ENCODE measurements at places on chromosomes 1 and 21.
A peak's percentile ranks its signal among the peaks of the same experiment; 100 is the strongest.

DNA sequence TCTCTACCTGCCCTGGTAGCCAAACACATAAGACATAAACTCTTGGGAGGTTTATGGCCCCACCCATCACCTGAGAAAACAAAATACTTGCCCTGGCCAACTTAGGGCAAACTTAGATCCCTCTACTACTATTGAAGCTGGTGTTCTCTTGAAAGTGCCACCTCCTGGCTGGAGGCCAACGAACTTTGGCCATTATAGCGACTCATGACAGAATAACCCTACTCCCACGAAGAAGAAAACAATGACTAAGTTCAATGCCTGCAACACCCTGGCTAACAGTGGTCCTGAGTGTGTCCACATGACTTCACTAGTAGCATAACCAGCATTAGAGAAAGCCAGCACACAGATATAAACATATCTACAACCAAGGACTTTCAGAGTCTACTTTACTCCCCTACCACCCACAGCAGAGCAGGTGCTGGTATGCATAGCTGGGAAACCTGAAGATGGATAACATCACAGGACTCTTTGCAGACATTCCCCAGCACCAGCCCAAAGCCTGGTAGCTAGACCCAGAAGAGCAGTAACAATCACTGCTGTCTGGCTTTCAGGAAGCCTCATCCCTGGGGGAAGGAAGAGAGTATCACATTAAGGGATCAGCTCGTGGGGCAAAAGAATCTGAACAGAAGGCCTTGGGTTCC, 81.0 kb downstream of the SLC30A10 start:
- DNase-seq: no peak

GRCh38 chr1:6861075-6861724, 75.9 kb downstream of the CAMTA1 start:
- DNase-seq: no peak

DNA sequence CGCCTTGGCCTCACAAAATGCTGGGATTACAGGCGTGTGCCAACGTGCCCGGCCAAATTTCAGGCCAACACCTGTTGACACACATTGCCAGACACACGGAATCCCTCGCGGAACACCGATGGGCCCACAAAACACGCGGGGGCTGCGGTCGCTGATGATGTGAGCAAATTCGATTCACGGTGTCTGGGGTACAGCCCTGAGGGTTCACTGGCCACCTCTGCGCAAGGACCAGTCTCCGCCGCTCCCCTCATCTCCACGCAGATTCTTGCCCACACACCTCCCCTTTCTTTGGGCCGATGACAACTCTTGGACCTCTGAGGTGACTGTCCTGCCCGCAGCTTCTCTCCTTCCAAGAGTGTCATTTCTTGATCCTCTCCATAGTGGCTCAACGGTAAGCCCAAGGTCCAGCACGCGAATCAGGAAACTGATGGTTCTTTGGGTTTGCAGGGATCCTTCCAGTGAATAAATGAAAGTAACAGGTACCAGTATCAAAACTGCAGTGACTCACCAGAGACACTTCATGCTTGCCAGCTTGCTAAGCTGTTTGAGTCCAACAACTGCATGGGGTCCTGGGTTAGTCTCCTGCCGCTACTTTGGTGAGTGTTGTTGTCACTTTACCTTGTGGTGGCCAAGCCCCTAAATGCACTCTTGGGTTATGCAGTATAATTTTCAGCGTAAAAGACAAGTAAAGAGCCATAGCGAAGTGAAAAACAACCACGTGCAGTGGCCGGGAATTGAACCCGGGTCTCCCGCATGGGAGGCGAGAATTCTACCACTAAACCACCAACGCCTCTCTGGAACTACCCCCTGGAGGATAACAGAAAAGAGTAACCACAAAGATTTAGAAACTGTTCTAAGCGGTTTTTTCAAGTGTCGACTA, 11.0 kb upstream of the RNU1-3 start:
- peak; percentile 78 for DNase-seq

DNA sequence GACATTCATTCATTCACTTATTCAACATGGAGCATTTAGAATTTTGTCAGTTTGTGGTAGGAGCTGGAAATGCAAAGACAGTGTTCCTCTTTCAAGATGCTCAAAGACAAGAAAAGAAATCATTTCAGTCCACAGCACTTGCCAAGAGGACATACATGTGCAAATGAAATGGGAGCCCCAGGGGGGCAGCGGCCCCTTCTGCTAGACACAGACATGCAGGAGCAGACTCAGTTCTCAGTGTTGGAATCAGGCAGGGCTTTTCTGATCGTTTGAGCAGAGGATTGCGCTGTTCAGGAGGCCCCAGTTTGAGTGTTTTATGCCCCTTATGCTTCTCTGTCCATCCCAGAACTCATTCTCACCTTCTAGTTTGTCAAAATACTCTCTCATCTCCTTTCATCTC, 35.6 kb upstream of the VASH2 start:
- no peak for DNase-seq

DNA sequence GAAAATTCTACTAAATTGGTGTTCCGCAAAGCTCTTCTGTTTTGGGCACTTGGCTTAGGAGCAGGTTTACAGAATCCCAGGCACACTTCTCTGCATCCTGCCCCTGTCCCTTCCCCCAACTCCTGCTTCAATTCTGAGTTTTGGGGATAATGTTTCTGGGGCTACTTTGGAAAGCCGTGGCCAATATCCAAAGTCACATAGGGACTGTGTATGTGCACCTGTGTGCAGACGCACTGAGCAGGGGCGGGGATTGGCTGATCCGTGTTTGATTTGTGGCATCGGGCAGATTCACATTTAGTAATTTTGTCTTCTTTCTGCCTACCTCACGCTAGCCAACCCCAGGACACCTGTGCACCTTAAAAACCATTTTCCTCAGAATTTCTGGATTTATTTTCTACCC, 491.9 kb downstream of the SIPA1L2 start:
- DNase-seq: no peak
